ENCODE measurements at places on chromosomes 12 and 14.

- DNase-seq: no peak
Observed at GRCh38 chr14:91858536-91859275, 8.6 kb downstream of the TC2N start.

DNA sequence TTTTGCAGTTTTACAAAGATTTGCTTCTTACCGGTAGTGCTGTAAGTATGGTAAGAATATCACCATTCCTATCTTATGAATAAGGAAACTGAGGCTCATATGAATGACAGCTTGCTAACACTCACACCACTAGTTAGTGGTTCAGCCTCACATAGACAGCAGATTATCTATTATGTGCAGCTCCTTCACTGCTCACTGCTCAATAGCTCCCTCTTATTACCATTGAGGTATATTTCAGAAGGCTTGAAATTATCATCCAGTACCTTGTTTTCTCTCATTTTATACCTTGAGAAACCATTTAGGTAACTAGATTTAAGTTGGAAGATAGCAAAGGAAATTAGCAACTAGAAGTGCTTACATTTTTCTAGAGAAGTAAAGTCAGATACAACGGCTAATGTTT lies 15.5 kb downstream of the RIC8B start:
- DNase-seq: no peak

DNA sequence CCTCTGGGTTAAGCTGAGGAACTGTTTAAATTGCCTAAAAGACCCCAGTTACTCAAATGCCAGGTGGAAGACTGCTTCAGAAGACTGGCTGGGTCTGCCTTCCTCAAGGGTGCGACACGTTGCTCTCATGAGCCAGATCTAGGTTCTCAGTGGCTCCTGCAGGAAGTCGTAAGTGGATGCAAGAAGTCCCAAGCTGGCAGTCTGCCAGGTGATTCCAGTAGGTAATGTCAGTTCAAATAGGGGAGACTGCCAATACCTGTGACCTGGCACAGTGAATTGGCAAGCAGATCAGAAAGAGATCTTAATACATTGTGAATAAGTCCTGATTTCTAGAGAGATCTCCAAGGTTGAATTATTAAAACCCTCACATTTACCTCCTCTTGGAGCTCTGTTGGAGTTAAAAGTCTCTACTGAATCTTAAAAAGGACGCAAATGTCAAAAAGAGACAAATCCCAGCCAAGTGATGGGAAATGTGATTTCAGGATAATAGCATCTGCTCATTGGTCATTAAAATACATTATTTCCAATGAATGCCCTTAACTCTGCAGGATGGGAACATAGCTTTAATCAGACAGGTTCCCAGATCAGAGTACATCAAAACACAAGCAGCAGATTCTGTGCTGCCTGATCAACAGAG lies 98.8 kb upstream of the FRMD6 start:
- no peak for DNase-seq

GRCh38 chr12:9590441-9590840 lies 17.3 kb downstream of the KLRB1 start:
- DNase-seq: no peak

- no peak for DNase-seq
Observed at GRCh38 chr12:12229556-12230092, 37.2 kb downstream of the LRP6 start.

DNA sequence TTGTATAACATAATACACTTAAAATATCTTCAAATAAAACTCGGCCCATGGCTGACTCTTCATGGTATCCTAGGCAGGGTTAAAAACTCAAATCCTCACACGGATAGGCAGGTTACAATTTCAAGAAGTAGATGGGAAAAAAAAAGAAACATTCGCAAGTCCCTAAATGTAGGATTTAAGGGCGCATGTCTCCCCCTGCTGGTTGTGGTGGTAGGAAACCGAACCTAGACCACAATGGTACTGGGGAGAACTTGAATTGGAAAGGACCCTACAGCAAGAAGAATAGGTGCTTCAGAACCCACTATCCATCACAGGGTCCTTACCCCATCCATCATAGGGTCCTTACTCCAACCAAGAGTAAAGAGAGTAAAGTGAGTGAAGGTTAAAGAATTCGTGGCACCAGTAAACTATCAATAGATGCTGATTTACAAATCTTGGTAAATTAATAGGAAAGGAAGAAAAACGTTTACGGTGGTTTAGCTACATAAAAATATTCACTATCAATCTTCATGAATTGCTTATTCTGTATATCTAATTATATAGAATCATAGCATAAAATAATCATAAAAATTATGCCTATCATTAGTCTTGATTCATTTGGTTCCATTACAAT lies 3.3 kb upstream of the CIPC start:
- peak; percentile 53 for DNase-seq

GRCh38 chr14:103066399-103066798 lies 9.1 kb upstream of the CDC42BPB start:
- no peak for DNase-seq

- no peak for DNase-seq
Observed at GRCh38 chr12:19744705-19745218, 305.5 kb downstream of the AEBP2 start.

GRCh38 chr14:88247228-88247627 lies 75.8 kb downstream of the KCNK10 start:
- no peak for DNase-seq

GRCh38 chr12:13777374-13777773 lies 204.0 kb downstream of the GRIN2B start:
- DNase-seq: no peak

DNA sequence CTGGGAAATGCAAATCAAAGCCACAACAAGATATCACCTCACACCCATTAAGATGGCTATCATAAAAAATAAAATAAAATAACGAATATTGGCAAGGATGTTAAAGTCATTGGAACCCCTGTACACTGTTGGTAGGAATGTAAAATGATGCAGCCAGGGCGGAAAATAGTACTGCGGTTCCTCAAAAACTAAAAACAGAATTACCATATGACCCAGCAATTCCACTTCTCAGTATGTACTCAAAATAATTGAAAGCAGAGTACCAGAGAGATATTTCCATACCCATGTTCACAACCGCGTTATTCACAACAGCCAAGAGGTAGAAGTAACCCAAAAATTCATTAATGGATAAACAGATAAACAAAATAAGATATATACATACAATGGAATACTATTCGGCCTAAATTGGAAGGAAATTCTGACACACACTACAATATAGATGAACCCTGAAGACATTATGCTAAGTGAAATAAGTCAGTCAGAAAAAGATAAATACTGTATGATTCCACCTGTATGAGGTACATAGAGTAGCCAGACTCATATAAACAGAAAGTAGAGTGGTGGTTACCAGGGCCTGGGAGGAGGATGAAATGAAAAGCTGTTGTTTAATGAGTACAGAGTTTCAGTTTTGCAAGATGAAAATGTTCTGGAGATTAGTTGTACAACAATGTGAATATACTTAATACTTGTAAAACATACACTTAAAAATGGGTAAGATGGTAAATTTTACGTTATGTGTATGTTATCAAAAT lies 84.6 kb downstream of the TXNDC16 start:
- no peak for DNase-seq

All from activated naive CD4-positive, alpha-beta T cell (primary cell).